ENCODE measurements at places on chromosomes 11 and 22.
A peak's percentile ranks its signal among the peaks of the same experiment; 100 is the strongest.

DNA sequence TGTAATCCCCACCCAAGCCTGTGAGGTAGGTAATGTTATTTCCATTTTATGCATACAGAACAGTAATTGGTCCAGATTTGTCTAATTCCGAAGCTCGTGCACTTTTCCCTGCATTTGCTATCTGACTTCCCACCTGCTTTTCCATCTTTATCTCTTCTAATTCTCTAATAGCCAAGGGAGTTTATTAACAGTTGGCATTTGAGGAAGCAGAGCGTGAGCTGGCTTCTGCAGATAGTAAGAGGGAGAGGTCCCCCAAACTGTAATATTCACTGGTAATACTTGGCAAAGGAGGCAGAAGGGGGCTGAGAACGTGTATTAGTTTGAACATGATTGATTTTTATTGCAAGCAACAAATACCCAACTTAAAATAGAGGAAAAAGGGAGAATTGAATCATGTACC, 110.8 kb upstream of the SPON1 start:
- no peak for DNase-seq

DNA sequence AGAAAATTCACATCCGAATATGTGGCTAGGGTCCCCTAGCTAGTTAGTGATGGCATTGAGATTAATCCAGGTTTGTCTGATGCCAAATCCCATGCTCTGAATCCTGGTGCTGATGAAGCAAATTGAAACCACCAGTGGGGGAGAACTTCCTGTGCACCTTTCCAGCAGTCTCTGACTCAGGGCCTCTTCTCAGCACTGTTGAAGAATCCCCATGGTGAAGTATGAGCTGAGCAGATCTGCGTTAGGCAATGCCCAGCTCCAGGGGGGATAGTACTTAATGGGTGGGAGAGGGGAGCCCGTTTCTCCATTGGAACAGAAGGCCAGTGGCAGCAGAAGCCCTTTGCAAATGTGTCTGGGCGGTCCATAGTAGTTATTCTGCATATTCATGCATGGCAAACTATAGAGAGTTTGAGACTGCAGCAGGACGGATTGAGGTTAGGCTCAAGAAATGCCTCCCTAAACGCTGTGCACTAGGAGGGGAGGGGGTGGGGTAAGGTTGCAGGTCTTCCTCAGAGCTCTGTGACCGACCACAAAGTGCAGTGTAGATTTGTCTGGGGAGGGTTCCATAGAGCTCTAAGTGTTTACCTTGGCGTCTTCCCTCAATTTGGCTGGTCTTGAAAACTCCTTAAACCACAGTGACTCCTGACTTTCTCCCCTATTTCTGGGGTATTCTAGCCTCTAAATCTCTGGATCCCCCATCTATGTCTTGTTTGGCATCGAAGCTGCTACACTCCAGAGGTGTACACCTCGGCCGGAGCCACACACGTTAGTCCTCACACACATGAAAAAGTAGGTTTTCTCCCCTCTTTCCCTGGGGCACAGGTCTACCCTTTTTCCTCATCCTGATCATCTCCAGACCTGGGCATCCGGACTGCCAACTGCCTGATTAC, 4.8 kb downstream of the POU2F3 start:
- DNase-seq = no peak

GRCh38 chr11:108589136-108589535, 4.4 kb downstream of the EXPH5 start:
- DNase-seq = no peak

DNA sequence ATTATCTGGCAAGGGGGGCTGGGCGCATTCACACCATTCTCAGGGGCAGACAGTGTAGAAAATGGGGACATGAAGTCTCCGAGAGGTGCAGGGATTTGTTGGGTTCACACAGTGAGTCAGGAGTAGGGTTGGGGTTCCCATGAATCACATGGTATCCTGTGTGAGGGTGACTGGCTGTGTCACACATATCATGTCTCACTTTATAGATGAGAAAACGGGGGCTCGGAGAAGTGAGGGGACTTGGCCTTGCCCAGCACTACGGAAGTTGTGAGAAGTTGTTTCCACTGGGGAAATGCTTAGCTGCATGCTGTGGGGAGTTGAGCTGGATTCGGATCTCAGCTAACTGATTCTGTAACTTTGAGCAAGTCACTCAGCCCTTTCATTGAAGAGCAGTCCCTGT, 4.2 kb downstream of the GAL3ST3 start:
- no peak for DNase-seq

- no peak for DNase-seq
These were observed 838 bp downstream of the BCL9L start for GRCh38 chr11:118924591-118925585.

- DNase-seq = peak; percentile 54
These were observed 21.7 kb downstream of the SLC43A1 start for GRCh38 chr11:57493507-57494503.

DNA sequence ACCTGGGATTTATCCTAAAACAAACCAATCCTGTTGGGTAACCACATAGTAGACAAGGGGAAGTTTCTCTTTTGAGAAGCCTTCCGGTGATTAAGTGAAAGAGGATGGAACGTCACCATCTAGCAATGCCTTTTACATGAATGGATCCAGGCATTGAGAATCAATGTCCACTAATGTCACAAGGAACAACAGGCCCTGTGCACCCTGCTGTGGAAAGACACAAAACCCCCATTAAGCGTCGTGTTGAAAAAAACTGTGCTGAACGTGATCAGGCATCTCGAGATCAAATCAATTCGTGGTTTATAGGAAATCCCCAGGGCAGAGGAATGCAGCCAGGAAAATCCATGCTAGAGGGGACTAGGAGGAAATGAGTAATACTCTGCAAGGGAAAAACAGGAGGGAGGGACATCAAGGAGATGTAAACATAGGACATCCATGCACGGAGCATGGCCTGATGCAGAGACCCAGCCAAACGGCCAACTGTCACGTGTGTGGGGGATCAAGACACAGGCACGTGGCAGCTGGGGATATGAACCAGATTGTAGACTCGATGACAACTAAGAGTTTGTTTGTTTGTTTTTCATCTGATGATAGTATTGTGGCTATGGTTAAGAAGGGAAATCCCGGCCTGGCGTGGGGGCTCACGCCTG, 38.6 kb upstream of the CARS1 start:
- no peak for DNase-seq

DNA sequence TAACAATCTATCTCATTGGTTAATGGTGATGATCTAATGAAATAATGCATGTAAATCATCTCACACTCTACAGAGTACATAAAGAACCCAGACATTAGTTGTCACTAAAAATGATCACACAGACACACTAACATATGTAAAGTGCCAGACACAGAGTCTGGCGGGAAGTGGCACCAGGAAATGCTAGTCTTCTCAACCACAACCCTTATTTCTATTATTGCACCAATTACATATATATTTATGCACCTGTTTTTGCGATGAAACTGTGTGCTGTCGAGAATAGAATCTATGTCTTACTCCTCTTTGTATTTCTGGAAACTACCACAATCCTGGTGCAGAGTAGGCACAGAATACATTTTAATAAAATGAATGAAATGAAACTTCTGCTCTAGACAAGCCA, 25.9 kb upstream of the POU2AF3 start:
- DNase-seq = no peak

- no peak for DNase-seq
These were observed 4.6 kb downstream of the TECTA start for GRCh38 chr11:121105481-121106195.

DNA sequence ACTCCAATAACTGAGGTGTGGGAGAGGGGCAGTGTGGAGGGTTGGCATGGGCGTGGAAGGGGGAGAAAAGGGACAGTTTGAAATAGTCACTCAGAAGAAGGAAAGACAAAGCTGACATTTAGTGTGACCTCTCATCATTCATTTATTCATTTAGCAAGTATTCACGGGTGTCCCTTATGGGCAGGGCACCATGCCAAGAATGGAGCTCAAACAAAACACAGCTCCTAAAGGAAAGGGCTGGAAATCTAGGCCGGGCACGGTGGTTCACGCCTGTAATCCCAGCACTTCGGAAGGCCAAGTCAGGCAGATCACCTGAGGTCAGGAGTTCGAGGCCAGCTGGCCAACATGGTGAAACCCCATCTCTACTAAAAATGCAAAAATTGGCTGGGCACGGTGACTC, 19.4 kb upstream of the DGKZ start:
- no peak for DNase-seq

- DNase-seq = no peak
These were observed 581 bp upstream of the EIF3L start for GRCh38 chr22:37848587-37849088.

DNA sequence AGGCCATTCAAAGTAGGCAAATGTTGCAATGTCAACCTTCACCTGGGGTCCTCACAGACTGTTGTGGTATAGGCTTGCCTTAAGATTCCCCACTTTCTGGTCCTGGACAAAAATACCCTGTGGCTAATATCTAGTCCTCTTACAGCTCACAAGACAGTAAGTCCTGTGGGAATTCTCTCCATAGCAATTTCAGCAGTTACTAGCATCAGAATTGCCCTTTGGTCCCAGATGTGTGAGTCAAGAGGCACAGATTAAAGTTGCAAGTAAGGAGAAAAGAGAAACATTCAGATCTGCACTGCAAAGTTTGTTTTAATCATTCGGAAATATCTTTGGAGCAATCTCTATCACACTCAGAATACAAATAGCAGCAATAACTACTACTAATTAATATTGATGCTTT, 420.2 kb downstream of the NTM start:
- no peak for DNase-seq

GRCh38 chr11:28849053-28849452, 740.9 kb downstream of the METTL15 start:
- no peak for DNase-seq

DNA sequence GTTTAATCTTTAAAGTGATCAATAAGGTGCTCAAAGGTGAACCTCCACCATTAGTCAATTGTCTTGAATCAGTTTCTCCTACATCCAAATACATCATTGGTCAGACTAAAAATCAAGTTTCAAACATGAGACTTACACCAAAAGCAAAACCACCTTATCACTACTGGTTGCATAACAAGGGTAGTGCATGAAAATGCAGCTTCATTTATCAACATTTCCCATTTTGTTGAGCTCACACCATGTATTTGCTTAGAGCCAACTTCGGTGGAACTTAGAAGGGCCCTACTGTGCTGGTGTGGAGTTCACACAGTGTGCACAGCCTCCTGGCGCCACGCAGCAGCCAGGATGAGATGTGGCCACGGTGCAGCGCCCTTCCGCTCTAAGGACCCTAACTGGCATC, 23.1 kb upstream of the PHLDA2 start:
- DNase-seq = no peak

- DNase-seq = no peak
These were observed 236.3 kb downstream of the CADM1 start for GRCh38 chr11:115267871-115268270.

DNA sequence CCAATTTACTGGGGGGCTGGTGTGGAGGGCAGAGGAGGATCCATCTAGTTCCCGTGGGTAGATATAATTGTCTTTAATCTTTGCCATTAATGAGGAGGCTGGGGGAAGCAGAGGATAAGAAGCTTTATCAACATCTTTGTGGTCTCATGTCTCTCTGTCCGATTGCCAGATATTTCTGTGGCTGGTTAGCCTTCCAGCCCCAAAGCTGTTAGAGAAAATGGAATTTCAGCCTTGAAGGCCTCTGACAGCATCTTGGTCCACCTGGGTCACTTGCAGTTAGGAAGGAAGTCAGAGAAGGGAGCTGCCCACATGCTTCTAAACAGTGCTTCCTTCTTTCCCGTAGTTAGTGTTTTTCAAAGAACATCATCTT, 56.9 kb downstream of the ABTB2 start:
- DNase-seq = no peak

DNA sequence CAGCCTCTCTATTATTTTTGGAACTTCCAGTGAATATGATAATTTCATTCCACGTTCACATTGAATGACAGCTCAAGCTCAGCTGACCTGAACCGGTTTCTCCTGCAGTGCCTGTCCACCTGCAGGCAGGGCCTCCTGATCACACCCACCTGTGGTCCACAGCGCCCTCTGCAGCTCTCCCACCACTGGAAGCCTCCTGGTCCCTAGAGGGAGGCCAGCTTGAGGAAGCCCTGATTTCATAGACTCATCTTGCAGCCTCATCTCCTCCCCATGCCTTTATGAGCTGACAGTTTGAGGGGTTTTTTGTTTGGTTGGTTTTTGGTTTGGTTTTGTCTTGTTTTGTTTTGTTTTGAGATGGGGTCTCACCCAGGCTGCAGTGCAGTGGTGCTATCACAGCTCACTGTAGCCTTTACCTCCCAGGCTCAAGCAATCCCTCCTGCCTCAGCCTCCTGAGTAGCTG, 29.9 kb upstream of the MALAT1 start:
- DNase-seq = no peak

GRCh38 chr22:45336971-45337431, 27.3 kb downstream of the FAM118A start:
- DNase-seq = no peak

DNA sequence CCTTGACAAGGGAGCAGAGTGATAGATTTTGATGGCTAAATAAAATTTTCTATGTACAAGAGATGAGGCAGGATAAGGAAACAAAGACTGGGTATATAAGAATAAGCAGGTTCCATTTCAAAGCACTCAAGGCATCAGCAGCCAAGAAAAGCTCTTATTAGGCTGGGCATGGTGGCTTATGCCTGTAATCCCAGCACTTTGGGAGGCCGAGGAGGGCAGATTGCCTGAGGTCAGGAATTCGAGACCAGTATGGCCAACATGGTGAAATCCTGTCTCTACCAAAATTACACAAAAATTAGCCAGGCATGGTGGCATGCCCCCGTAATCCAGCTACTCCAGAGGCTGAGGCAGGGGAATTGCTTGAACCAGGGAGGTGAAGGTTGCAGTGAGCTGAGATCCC, 563.4 kb upstream of the CCDC179 start:
- DNase-seq = no peak

GRCh38 chr11:46837860-46838259, 8.2 kb downstream of the CKAP5 start:
- no peak for DNase-seq

- no peak for DNase-seq
These were observed 12.2 kb downstream of the MOV10L1 start for GRCh38 chr22:50101870-50102565.

GRCh38 chr11:126545057-126545555, 189.6 kb downstream of the ST3GAL4 start:
- no peak for DNase-seq

DNA sequence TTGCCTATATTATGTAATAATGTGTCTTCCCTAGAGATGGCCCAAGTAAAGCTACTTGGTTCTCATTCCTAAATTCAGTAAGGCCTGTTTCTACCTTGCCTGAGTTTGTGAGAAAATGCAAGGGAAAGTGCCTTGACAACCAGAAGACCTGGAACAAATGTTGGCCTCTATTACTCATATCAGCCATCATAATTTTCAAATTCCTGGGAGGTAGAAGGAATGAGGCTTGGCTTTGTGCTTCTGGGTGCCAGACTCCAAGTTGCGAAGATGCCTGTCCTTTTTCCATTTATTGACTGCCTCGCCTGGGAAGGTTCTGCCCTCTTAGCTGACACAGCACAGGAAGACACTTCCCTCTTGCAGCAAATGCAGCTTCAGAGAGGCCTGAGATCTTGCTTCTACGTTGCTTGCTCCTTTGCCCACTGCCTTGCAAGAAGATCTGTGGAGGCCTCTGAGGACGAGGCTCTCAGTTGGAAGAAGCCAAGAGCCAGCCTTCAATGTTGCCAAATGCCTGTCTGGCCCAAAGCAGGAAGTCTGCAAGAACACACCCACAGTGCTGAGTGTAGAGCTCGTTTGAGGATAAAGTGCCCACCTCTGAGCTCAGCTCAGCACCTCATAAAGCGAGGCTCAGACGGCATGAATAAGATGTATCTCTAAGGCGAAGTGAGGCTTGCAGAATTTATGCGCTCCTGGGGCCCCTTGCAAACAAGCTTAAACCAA, 120.1 kb downstream of the GALNT18 start:
- no peak for DNase-seq

Data from stimulated activated CD8-positive, alpha-beta memory T cell treated with anti-CD3 and anti-CD28 coated beads, Interleukin-4, amount 100 ng/mL, for 1 hour (primary cell).